ENCODE measurements at places on chromosomes 6 and 20.

DNA sequence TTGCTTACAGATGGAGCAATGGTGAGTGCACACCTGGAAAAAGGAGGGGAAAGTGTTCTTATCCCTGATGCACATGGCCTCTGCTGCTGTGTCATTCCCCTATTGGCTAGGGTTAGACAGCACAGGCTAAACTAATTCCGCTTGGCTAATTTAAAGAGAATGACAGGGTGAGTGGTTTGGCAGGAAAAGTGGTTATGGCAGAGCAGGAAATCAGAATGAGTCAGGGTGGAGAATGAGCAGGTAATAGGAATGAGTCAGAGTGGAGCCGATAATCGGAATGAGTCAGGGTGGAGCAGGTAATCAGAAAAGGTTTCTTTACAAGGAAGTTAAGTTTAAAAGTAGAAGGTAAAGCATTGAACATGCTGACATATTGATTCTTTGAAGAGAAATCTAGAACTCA lies 355.5 kb upstream of the HTR1E start:
- DNase-seq: no peak

DNA sequence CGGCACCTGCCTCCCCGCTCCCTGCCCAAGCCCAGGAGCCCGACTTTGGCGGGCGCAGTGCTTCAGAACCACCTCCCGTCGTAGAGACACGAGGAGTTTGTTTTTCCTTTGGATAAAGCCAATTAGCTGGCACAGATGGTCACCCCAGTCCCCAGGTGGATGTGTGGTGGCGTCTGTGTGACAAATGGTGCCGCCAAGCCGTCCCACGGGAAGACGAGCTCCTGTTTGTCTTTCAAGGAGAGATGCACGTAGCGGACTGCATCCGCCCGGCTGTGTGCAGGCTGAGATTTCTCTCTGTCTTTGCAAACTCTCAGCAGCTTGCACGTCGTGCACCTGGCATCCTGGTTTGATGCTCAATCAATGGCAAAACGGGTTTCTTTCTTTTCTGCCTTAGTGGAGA lies 16.1 kb upstream of the MRGBP start:
- DNase-seq: no peak

- no peak for DNase-seq
Observed at GRCh38 chr20:46267108-46268105, 40.9 kb downstream of the CDH22 start.

- DNase-seq: no peak
Observed at GRCh38 chr6:96304997-96305396, 216.6 kb upstream of the UFL1 start.

DNA sequence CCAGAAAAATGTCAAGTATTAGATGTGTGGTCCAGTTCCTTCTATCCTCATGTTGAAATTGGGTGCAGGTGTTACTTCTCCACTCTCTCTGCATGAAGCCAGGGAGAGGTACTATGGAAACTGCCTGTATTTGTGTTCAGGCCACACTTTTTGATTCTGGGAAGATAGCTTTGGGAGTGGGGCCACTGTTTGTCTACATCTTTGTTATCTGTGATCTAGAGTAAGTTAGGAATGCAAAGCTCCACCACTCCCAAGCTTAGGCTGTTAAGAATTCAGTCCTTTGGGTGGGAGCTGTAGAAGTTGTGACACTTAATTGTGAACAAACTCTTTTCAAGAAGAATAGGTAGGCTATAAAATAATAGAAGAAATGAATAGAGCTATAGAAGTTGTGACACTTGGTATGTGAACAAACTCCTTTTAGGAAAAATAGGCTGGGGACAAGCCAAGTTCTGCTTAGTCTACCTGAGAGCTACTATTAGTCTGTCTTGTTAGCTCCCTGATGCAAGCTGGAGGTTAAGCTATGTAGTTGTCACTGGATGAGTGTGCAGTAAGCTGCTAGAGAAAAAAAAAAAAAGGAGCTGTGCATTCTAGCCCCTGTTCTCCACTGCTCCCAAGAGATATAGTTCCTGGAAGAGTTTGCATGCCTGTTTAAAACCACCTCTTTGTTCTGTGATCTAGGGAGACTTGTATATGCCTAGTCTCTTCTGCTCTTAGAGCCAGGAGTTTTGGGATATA lies 7.1 kb upstream of the GFRAL start:
- DNase-seq: no peak

DNA sequence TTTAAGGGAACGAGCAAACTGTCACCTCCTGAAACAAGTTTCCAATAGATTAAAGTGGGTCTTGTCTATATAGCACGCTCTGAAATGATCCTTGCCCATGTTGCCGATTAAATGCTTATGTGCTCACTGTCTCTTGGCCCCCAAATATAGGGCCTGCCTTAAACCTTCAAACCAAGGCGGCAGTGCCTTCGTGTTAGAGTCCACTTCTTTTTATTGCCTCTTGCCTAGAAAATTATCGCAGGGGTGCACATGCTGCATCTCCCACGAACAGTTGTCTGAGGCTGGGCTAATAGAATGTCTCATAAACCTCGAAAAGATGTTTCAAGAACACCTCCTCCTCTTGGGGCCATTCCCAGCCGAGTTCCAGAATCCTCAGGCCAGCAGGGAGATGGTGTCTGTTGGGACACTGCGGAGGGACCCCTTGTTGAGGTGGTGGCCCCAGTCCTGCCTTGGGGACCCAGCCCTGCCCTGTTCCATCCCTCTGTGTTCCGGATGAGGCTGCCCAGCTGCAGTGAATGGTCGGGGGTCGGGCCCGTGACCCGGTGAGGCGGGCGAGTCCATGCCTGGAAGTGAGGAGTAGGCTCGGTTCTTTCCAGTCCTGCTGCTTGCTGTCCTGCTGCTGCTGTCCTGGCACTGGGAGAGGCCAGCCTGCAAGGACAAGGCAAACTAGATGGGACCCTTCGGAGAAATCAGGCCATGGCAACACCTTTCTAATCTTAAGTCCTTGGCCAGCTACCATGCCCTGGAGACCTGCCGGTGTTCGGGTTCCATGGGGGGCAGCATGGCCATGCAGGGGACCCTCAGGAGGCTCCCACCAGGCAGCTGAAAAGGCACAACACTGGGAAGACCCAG lies 34.7 kb upstream of the SLCO4A1 start:
- no peak for DNase-seq

GRCh38 chr20:64063389-64064144 lies 569 bp downstream of the TCEA2 start:
- DNase-seq: no peak

- DNase-seq: no peak
Observed at GRCh38 chr6:101477436-101477835, 83.9 kb downstream of the GRIK2 start.

GRCh38 chr6:4021133-4021853 lies 57.6 kb downstream of the FAM217A start:
- peak; percentile 91 for DNase-seq

GRCh38 chr20:52869698-52870501 lies 102.3 kb upstream of the TSHZ2 start:
- DNase-seq: no peak

- DNase-seq: peak; percentile 57
Observed at GRCh38 chr6:15441215-15441868, 195.5 kb downstream of the JARID2 start.

- no peak for DNase-seq
Observed at GRCh38 chr20:46998477-46999240, 104.0 kb downstream of the EYA2 start.

GRCh38 chr6:41739041-41739440 lies 3.6 kb upstream of the TFEB start:
- DNase-seq: no peak

GRCh38 chr6:40611434-40611833 lies 24.3 kb upstream of the LRFN2 start:
- DNase-seq: no peak

GRCh38 chr20:58692579-58693225 lies at the start of gene NPEPL1:
TSS of gene NPEPL1 (plus strand) at chr20:58692800. CDS start at chr20:58692901, 101 bp downstream.
- DNase-seq: peak; percentile 48

DNA sequence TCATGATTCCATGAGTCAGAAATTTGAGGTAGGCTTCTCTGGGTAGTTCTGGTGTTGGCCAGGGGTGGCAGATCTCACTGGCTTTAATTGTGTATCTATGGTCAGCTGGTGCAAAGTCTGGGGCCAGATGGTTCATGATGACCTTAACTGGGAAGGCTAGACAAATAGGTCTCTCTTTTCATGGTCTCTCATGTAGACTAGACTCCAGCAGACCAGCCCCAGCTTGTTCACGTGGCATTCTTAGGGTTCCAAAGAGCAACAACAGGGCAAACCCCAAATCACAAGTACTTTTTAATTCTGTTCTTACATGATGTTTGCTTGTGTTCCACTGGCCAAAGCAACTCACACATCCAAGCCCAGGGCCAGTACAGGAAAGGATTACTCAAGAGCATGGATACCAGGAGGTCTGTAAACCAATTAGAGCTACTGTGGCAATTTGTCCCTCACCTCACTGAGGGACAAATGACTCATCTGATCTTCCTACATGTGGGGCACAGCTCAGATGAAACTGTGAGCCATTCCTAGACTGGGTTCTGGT lies 79.5 kb upstream of the PBOV1 start:
- DNase-seq: no peak

DNA sequence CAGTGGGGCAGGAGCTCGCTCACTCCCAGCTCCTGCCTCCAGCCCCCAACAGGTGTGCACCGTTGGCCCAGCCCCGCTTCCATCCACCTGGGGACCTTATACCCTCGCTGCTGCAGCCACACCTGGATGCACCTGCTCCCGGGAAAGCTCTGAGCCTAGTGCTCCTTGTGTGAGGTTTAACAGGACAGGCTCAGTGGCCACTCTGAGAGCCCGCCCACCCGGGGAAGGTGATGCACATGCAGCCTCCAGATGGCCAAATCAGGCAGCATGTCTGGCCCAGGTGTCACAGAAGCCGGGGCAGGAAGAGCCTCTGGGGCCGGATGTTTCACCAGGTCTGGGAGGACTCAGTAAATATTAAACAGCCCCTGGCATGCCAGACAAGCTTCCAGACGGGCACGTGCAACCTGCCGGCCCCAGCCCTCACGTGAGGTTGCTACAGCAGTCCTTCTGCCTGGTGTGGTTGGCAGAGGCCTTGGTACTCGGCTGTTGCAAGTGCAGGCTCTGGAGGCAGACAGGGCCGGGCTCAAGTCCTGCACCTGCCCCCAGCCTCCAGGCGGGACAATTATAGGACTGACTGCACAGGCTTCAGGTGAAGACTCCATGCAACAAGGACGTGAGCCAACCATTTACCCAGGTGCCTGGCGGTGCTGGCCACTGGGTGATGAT lies 66.9 kb downstream of the RIPOR3 start:
- no peak for DNase-seq

- DNase-seq: no peak
Observed at GRCh38 chr6:80098392-80098791, 8.1 kb upstream of the BCKDHB start.

DNA sequence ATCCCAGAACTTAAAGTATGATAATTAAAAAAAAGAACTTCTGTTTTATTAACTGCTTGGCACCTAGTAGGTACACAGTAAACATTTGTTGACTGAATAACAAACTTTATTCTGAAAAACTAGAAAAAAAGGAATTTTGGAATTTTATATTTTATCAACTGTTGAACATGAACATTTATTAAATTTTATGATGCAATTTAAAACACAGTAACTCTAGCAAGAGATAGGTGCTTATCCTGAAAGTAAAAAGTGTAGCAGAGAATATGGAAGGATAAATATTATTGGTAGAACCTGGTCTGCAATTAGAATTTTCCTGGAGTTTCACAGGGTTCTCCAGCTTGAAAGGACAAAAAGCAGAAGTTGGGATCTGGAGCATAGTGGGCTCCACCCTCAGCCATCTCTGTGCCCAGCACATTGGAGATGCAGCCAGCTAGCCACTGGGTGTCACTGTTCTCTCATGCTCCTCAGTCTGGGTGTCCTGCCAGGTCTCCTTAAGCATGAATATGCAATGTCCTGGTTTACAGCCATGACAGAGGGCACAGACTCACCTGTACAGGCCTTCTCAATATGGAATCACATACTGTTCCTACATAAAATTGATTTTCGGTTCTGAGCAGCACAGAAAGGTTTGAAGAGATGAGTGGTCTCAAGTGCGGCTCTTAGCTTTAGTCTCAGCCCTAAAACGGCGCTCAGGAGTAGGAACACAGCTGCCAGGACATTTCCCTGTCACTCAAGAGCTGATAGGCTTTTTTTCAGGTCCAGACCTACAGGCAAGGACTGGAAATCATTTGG lies 31.7 kb upstream of the IL20RA start:
- peak; percentile 19 for DNase-seq

GRCh38 chr6:129590408-129591022 lies 119.5 kb downstream of the ARHGAP18 start:
- peak; percentile 93 for DNase-seq

GRCh38 chr6:135323202-135323668 lies 142.1 kb downstream of the MYB start:
- DNase-seq: no peak

DNA sequence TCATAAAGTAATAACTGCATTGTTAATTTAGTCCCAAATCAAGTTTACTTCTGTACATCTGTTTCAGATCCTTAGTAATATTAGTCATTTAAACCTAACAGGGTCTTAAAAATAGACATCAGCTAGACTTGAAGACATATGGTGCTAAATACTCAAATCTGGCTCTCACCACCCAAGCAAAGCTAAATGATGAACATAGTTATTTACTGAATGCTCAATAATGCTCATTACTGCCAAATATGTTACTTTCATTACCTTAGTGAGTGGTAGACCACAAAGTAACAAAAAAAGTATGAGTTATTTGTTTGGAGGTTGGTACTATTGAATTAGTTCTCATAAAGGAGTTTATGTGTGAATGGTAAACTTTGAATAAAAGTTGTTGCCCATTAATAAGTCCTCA lies 502.1 kb downstream of the PKHD1 start:
- no peak for DNase-seq

- no peak for DNase-seq
Observed at GRCh38 chr6:6635291-6635690, 46.8 kb downstream of the LY86 start.

DNA sequence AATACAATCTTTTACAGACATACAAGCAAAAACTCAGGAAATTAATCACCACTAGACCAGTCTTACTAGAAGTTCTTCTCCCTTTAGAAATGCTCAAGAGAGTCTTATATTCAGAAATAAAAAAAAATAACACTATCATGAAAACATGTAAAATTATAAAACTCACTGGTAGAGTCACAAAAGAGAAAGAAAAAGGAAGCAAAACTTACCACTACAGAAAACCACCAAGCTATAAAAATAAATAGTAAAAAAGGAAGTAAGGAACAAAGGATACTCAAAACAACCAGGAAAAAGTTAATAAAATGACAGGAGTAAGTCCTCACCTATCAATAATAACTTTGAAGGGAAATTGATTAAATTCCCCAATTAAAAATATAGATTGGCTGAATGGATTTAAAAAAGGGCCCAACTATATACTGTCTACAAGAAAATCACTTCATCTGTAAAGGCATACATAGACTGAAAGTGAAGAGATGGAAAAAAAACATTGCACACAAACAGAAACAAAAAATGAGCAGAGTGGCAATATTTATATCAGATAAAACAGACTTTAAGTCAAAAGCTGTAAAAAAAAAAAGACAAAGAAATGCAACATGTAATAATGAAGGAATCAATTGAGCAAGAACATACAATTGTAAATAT lies 489.5 kb downstream of the KIF16B start:
- DNase-seq: no peak

- no peak for DNase-seq
Observed at GRCh38 chr20:25033265-25033923, 24.5 kb downstream of the ACSS1 start.

GRCh38 chr6:35640017-35640664 lies 48.6 kb downstream of the FKBP5 start:
- peak; percentile 32 for DNase-seq

Measured in AG09319 (cell line).